Articular chondrocyte of knee joint (primary cell): ENCODE measurements at places on chromosomes 2 and 18. TPM values are rescaled to one million over a fixed set of nuclear protein-coding genes. Genes with fewer than 3 reads are reported as not detected.

FBLN7 gene
- total RNA-seq, result 3.1 and 6.2 TPM in 2 replicates

DSG4 gene
- not detected in 2 replicates for total RNA-seq

AGBL5 gene
- total RNA-seq, result 21.8 and 23.3 TPM in 2 replicates

MAT2A gene
- total RNA-seq, result 247 and 327 TPM in 2 replicates

ACKR3 gene
- 44.4 and 73.8 TPM in 2 replicates for total RNA-seq

CNOT9 gene
- total RNA-seq, result 61.5 and 71.0 TPM in 2 replicates

NT5C1B gene
- total RNA-seq, result not detected in 2 replicates

NAB1 gene
- total RNA-seq, result 50.0 and 60.5 TPM in 2 replicates

ZBTB7C gene
- total RNA-seq, result 2.1 and 2.5 TPM in 2 replicates

CROCC2 gene
- under 0.01 TPM in 2 replicates for total RNA-seq

UGT1A10 gene
- not detected in 2 replicates for total RNA-seq

SKOR2 gene
- total RNA-seq, result not detected in 2 replicates

NYAP2 gene
- total RNA-seq, result not detected in 2 replicates

YES1 gene
- 85.0 and 91.3 TPM in 2 replicates for total RNA-seq

HOXD3 gene
- 3.7 and 6.4 TPM in 2 replicates for total RNA-seq

CNDP1 gene
- total RNA-seq, result 0.11 and 0.26 TPM in 2 replicates

YWHAQ gene
- total RNA-seq, result 371 and 392 TPM in 2 replicates

TMEM127 gene
- total RNA-seq, result 36.9 and 41.7 TPM in 2 replicates

RGPD4 gene
- total RNA-seq, result under 0.01 TPM in 1 of 2 replicates, not detected in the other

TANC1 gene
- total RNA-seq, result 14.9 and 31.6 TPM in 2 replicates

ARMC9 gene
- total RNA-seq, result 53.9 and 72.4 TPM in 2 replicates

MROH2A gene
- not detected in 2 replicates for total RNA-seq

CFAP65 gene
- 0.22 TPM in 1 of 2 replicates, not detected in the other for total RNA-seq

RASGRP3 gene
- 0.32 and 0.39 TPM in 2 replicates for total RNA-seq

AGAP1 gene
- total RNA-seq, result 18.6 and 18.9 TPM in 2 replicates

DLX2 gene
- total RNA-seq, result 0.22 TPM in 1 of 2 replicates, not detected in the other

EFEMP1 gene
- 4,378 and 4,638 TPM in 2 replicates for total RNA-seq

NAT8 gene
- not detected in 2 replicates for total RNA-seq

SIX3 gene
- total RNA-seq, result not detected in 2 replicates

EN1 gene
- 0.26 TPM in 1 of 2 replicates, not detected in the other for total RNA-seq

ZNF396 gene
- total RNA-seq, result 3.4 and 4.5 TPM in 2 replicates

DPY30 gene
- 51.0 and 65.3 TPM in 2 replicates for total RNA-seq
